ENCODE measurements at places on chromosomes 6 and 20. TPM values are rescaled to one million over a fixed set of nuclear protein-coding genes. Genes with fewer than 3 reads are reported as not detected.

CYB5R4 gene
- 16.4 TPM for total RNA-seq

GPR6 gene
- not detected for total RNA-seq

DNA sequence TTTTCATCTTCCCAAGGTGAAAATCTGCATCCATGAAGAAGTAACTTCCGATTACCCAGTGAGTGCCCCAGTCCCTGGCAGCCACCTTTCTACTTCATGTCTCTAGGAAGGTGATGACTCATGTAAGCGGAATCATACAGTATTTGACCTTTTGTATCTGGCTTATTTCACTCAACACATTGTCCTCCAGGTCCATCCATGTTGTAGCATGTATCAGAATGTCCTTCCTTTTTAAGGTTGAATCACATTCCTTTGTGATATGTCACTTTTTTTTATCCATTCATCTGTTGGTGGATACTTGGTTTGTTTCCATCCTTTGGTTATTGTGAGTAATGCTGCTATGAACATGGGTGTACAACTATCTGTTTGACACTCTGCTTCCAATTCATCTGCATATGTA is 176.3 kb upstream of the CDYL start:
- no peaks in the 10 kb centered on the region for H3K27me3 ChIP-seq
- H3K4me3 ChIP-seq, result peak overlapping the region; percentile 68
- DNase-seq, result peak; percentile 87
- H3K36me3 ChIP-seq, result peaks cover 12% of the 10 kb centered on the region
- H3K4me1 ChIP-seq, result peaks cover 57% of the 10 kb centered on the region

DNA sequence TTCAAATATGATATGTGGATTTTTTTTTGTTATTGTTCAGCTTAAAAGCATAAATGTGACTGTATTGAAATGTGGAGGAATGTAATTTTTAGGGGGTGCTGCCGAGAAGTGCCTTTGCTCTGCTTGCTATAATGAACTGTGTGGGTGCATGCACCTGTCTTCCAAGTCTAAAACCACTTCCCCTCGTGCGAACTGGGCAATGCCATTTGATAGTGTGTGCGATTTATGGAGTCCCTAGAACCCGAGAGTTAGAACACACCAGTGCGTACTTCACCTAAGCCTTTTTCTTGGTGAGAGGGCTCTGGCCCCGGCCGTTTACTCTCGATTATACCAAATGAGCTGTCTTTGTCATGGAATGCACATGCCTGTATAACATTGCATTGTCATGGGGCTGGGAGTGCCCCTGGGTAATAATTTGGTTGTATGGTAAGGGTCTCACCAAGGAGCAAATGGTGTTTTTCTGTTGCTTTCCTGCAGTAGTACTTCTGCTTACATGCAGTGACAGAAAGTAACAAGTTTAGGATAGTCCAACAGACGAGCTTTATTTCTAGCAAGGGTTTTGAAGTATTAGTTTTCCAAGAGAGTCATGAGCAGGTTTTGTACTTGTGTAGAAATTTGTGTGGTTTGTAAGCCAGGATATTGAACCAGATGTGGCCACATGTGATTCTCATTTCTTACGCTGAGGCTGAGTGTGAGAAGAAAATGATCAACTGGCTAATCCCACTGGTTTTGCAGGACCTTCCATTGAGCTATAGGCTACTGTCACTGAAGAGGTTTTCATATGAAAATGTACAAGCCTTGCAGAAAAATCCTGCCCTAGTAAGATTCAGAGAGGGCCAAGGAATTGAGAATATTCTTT is 172.4 kb downstream of the DTNBP1 start:
- H3K4me3 ChIP-seq, result no peak overlapping the region
- H3K27ac ChIP-seq, result no peak overlapping the region
- H3K27me3 ChIP-seq, result peaks cover 4% of the 10 kb centered on the region
- DNase-seq, result no peak

- peaks cover 89% of the 10 kb centered on the region for H3K4me1 ChIP-seq
- H3K27ac ChIP-seq, result peak overlapping the region; percentile 94
- H3K4me3 ChIP-seq, result peak overlapping the region; percentile 89
- DNase-seq, result peak; percentile 91
- peaks cover 2% of the 10 kb centered on the region for H3K27me3 ChIP-seq
- H3K36me3 ChIP-seq, result peaks cover 38% of the 10 kb centered on the region
Measured at GRCh38 chr6:17417817-17418216, 24.4 kb downstream of the CAP2 start.

ZFP57 gene
- not detected for total RNA-seq

NR2E1 gene
- total RNA-seq, result not detected

- peak overlapping the region; percentile 91 for H3K27ac ChIP-seq
- no peak for DNase-seq
- 0 out of 2 replicates have a peak, but pooled peaks cover 2% of the 10 kb centered on the region for H3K27me3 ChIP-seq
- peaks cover 47% of the 10 kb centered on the region for H3K4me1 ChIP-seq
Measured at GRCh38 chr20:59939879-59940128, 301 bp downstream of the PPP1R3D start.

SYTL3 gene
- 3.9 TPM for total RNA-seq

DNA sequence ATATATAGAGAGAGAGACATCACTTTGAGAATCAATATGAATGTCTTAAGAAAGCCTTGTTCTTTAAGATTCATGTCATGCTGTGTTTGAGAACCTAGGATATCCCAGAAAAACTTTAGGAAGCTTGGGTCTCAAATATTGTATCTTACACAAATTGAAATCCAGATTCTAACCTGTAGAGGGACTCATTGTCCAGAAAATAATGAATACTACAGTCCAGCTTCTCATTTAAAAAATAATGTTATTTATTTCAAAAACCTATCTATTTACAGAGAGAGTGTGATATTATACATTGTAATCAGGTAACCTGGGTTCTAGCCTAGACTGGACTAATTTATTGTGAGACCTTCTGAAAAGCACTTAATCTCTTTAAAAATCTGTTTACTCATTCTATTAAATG is 4.2 kb downstream of the RFX6 start:
- H3K27ac ChIP-seq, result no peak overlapping the region
- peaks cover 11% of the 10 kb centered on the region for H3K27me3 ChIP-seq
- H3K36me3 ChIP-seq, result no peaks in the 10 kb centered on the region
- no peak for DNase-seq
- no peak overlapping the region for H3K4me3 ChIP-seq
- H3K4me1 ChIP-seq, result peaks cover 16% of the 10 kb centered on the region

- no peaks in the 10 kb centered on the region for H3K4me1 ChIP-seq
- H3K27me3 ChIP-seq, result no peaks in the 10 kb centered on the region
- no peak for DNase-seq
- no peak overlapping the region for H3K4me3 ChIP-seq
- no peaks in the 10 kb centered on the region for H3K36me3 ChIP-seq
Measured at GRCh38 chr6:21792177-21792576, 198.6 kb downstream of the SOX4 start.

GRCh38 chr6:142705054-142705453 is 239.9 kb downstream of the HIVEP2 start:
- no peak overlapping the region for H3K4me3 ChIP-seq
- H3K27me3 ChIP-seq, result no peaks in the 10 kb centered on the region
- no peak overlapping the region for H3K27ac ChIP-seq

FGD2 gene
- not detected for total RNA-seq

GRCh38 chr20:1003920-1004697 is 2.0 kb upstream of the RSPO4 start:
- no peaks in the 10 kb centered on the region for H3K4me1 ChIP-seq
- no peak for DNase-seq
- H3K4me3 ChIP-seq, result no peak overlapping the region
- H3K36me3 ChIP-seq, result no peaks in the 10 kb centered on the region
- H3K27me3 ChIP-seq, result peaks cover 31% of the 10 kb centered on the region
- H3K27ac ChIP-seq, result no peak overlapping the region

DNA sequence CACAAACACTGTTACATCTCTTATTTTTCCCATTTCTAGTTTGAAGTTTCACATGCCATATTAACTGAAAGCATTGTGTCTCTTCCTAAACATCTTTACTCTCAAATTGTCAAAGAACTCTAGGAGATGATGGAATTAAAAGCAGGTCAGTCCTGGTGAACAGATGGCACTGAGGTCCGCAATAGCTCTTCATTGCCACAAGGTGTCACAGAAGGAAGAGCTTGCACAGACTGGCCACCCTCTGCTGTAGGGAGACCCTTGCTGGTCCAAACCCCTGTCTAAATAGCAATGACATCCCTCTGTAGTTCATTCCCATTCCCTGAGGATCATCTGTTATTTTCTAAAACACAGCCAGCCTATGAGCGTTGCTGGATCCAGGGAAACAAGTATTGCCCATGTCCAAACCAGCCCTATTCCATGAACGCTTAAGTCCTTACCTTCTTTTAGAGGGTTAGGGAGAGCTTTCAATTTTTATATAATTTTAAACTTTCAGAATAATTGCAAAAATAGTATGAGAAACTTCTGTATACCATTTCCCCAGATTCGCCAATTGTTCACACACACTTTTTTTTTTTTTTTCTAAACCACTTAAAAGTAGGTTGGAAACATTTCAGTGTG is 10.1 kb upstream of the HDAC2 start:
- H3K4me1 ChIP-seq, result peaks cover 6% of the 10 kb centered on the region
- no peak overlapping the region for H3K4me3 ChIP-seq

BPIFB2 gene
- total RNA-seq, result not detected

DNA sequence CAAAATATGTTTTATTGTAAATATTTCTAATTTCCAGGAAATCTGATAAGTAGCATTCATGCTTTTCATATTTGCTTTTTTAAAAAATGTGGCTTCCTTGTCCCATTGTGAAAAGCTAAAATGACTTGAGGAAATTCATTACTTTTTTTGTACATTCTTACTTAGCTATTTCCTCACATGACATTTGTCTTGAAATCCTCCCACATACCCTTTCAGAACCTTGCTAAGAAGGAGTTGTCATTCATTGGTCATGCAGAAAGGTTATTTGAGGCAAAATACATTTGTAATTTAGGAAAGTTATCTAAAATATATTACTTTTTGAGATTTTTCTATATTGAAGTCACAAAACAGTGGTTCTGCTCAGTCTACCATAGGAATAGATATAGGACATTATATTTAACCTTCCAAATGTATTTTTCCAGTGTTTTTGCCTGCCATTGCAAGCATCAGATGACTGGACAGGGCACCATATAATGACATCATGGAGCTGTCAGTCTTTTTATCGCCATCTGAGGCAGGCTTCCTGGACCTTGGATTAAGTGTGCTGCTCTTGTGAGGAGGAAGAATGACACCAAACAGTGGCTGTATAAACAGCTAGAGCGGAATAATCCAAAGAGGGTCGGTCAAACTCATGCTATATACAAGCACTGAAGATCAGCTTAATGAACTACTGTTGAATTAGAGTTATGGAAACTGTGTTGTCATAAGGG is 109.4 kb upstream of the HCRTR2 start:
- H3K4me3 ChIP-seq, result no peak overlapping the region
- H3K27me3 ChIP-seq, result peaks cover 2% of the 10 kb centered on the region
- H3K27ac ChIP-seq, result no peak overlapping the region
- no peaks in the 10 kb centered on the region for H3K4me1 ChIP-seq

RAB44 gene
- not detected for total RNA-seq

GRCh38 chr6:145962581-145962980 is 1.6 kb downstream of the SHPRH start:
- peak overlapping the region; percentile 98 for H3K4me3 ChIP-seq
- H3K4me1 ChIP-seq, result peaks cover 31% of the 10 kb centered on the region
- H3K27ac ChIP-seq, result 0 out of 2 replicates have a peak overlapping the region, but pooled peaks have one; percentile 97
- H3K36me3 ChIP-seq, result peaks cover 8% of the 10 kb centered on the region

GRCh38 chr6:100482698-100483097 is 18.0 kb upstream of the SIM1 start:
- H3K27ac ChIP-seq, result no peak overlapping the region
- H3K4me3 ChIP-seq, result no peak overlapping the region
- peaks cover 18% of the 10 kb centered on the region for H3K4me1 ChIP-seq
- no peaks in the 10 kb centered on the region for H3K36me3 ChIP-seq

- no peaks in the 10 kb centered on the region for H3K4me1 ChIP-seq
- H3K4me3 ChIP-seq, result no peak overlapping the region
- H3K27ac ChIP-seq, result no peak overlapping the region
- no peaks in the 10 kb centered on the region for H3K27me3 ChIP-seq
Measured at GRCh38 chr6:123997223-123997622, 193.6 kb downstream of the NKAIN2 start.

GRCh38 chr20:19456595-19457395 is 244.4 kb downstream of the SLC24A3 start:
- no peak for DNase-seq
- peaks cover 8% of the 10 kb centered on the region for H3K4me1 ChIP-seq
- H3K4me3 ChIP-seq, result no peak overlapping the region
- H3K27me3 ChIP-seq, result no peaks in the 10 kb centered on the region
- H3K27ac ChIP-seq, result no peak overlapping the region
- no peaks in the 10 kb centered on the region for H3K36me3 ChIP-seq

- no peak for DNase-seq
- H3K4me1 ChIP-seq, result no peaks in the 10 kb centered on the region
- no peaks in the 10 kb centered on the region for H3K36me3 ChIP-seq
- peaks cover 9% of the 10 kb centered on the region for H3K27me3 ChIP-seq
- H3K27ac ChIP-seq, result no peak overlapping the region
- H3K4me3 ChIP-seq, result no peak overlapping the region
Measured at GRCh38 chr6:137358273-137358672, 135.9 kb downstream of the OLIG3 start.

GRCh38 chr6:113819169-113819830 is 37.8 kb upstream of the MARCKS start:
- H3K36me3 ChIP-seq, result no peaks in the 10 kb centered on the region
- peaks cover 5% of the 10 kb centered on the region for H3K4me1 ChIP-seq
- no peak for DNase-seq
- H3K27ac ChIP-seq, result no peak overlapping the region

DNA sequence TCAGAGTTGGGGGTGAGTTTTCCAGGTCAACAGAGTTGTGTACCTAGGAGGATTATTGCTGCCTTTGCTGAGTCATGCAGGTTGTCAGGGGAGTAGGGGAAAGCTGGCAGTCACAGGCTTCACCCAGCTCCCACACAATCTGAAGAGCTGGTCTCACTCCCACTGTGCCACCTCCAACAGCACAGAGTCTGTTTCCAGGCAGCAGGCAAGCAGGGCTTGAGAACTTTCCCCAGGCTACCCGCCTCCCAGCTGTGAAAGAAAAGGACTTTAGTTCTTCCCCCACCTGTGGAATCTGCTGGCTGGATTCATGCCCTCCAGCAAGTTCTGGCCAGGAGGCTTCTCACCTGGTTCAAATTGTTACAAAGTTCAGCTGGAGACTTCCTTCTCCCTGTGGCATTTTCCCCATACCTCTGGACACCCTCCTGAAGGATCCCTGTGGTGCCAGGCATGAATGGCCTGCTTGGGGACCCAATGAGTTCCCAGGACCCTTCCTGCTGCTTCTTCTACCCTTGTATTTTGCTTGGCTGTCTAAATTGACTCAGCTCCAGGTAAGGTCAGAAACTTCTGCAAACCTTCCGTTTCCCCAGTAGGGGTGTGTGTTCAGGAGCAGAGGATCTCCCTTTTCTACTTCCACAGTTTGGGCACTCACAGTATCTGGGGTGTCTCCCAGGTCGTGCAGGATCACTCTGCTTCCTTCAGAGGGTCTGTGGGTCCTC is 378.1 kb upstream of the MAN1A1 start:
- H3K27me3 ChIP-seq, result no peaks in the 10 kb centered on the region
- no peak overlapping the region for H3K27ac ChIP-seq
- no peak overlapping the region for H3K4me3 ChIP-seq
- H3K4me1 ChIP-seq, result no peaks in the 10 kb centered on the region

- no peaks in the 10 kb centered on the region for H3K27me3 ChIP-seq
- no peaks in the 10 kb centered on the region for H3K4me1 ChIP-seq
- no peak overlapping the region for H3K4me3 ChIP-seq
- DNase-seq, result no peak
- no peak overlapping the region for H3K27ac ChIP-seq
- no peaks in the 10 kb centered on the region for H3K36me3 ChIP-seq
Measured at GRCh38 chr20:16709017-16709416, 20.8 kb upstream of the SNRPB2 start.

Measured in HFFc6 (cell line).